Adrenal gland (tissue), 19 donors: ENCODE measurements at places on chromosomes 5 and 9. TPM values are rescaled to one million over a fixed set of nuclear protein-coding genes. Genes with fewer than 3 reads are reported as not detected.

GRCh38 chr9:97388721-97389238, 23.1 kb upstream of the TDRD7 start:
- DNase-seq = no peak

- DNase-seq = no peak
Measured at GRCh38 chr9:129648092-129648763, 6.3 kb upstream of the ASB6 start.

GRCh38 chr5:115435778-115436712, 108.5 kb downstream of the FEM1C start:
- no peak for DNase-seq

- DNase-seq = no peak
Measured at GRCh38 chr5:169652057-169652456, 15.0 kb downstream of the DOCK2 start.

DNA sequence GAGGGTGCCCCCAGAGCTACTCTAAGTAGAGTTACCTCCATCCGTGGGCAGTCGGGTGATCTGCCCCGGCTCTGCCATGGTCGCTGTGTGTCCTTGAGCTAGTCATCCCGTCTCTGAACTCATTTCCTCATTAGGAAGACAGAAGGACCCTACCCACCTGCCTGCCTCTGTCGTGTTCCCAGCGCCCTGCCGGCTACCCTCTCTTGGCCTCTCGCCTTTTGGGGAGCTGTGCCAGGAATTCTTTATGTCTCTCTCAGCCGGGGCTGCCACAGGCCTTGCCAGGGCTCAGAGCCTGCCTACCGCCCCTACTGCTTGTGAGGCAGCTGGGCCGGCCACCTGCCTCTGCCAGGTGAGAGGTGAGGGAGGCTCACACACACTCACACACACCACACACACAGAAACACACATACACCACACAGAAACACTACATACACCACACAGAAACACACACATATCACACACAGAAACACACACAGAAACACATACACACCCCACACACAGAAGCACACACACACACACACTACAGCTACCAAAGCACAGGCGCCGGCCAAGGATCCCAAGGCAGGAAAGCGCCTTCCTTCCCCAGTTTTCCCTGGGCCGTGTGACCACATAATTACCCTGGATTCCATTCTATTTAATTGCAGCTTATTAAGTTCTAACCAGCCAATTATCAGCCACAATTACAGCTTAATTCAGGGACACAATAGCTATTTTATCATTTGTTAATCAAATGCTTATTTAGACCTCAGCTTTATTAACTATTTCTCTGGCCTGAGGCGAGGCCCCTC, 41.7 kb downstream of the UNC5A start:
- no peak for DNase-seq

- DNase-seq = no peak
Measured at GRCh38 chr5:163473635-163474243, 13.3 kb downstream of the HMMR start.

DNA sequence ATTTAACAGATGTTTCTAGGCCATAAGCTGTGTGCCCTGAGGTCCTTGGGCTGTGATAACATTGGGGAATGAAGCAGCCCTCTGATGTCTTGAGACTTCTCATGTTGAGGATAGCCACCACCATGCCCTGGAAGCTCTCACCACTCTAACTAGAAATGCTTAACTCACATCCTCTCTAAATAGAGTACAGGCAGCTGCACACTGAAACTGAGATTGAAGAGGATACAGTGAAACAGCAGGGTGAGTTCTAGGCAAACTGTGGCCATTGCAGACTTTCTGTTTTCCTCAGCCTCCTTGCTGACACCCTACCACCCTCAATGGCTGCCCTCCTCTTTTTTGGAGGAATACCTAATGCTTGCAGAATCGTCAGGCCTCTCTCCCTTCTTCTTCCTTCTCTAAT, 22.4 kb downstream of the UTP15 start:
- DNase-seq = no peak

PPP2R2B gene
- total RNA-seq = 6.6 TPM

MOB3B gene
- total RNA-seq = 3.2 TPM

CCL21 gene
- 22.2 TPM for total RNA-seq
